ENCODE measurements at places on chromosomes 12 and 14.

- DNase-seq: no peak
These were observed 134.6 kb downstream of the BTG1 start for GRCh38 chr12:92010853-92011701.

GRCh38 chr12:65306366-65307168 is 28.1 kb downstream of the MSRB3 start:
- peak; percentile 86 for DNase-seq

GRCh38 chr14:96205978-96206360 is 1.3 kb downstream of the BDKRB2 start:
- DNase-seq: no peak

DNA sequence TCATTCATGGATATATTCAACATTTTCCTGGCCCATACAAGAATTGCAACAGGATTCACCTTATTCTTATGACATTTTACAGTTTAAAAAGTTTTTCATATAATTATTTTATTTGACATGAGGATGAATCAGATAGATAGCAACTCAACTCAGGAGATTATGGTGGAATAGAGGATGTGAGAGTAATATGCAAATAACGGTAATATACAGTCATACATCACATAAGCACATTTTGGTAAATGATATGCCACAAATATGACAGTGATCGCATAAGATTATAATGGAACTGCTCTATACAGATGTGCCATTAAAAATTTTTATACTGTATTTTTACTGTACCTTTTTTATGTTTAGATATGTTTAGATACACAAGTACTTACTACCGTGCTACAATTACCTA is 24.1 kb upstream of the CRADD start:
- DNase-seq: no peak

DNA sequence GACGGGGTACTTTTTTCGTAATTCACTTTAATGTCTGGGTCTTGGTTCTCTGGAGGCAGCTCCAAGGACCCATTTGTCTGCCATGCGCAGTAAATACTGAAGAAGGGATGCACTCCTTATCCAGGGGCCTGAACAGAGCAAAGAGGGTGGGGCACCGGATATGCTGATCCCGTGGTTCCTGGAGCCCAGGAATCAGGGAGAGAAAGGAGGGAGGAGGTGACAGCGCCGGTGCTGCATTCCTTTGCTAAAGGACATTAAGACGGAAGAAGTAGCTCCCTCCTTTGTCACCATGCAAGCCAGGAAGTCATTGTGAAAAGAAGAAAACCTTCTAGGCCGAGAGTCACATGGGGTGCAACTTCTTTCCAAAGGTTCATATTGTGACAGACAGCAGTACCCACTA is 1057.7 kb downstream of the VRK1 start:
- DNase-seq: no peak

- no peak for DNase-seq
These were observed 963.2 kb downstream of the DIO2 start for GRCh38 chr14:79248126-79248525.

DNA sequence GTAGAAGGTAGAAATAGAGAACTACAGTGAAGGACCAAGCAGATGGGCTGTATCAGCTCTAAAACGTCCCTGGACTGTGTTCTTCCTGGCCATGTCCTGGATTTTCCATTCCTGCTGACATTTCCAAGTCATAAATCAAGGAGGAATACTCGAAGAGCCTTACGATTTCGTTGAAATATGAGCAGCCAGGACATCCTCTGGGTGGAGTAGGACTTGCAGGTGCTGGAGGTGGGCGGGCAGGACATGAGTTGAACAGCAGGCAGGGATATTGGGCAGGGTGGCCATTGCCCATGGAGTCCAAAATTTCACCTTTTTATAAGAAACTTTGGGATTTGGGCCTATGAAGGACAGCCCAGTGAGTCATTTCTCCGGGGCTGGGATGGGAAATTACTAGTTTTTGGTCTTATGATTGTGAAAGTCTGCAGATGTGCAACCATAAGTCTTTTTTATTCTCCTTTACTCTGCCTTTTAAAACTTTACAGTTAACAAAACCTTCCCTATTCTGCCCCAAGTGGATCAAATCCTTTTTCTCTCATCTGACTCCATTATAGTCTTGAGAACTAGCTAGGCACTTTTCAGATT is 88.8 kb downstream of the TMX1 start:
- DNase-seq: no peak

GRCh38 chr12:73935817-73936216 is 601.8 kb upstream of the ATXN7L3B start:
- no peak for DNase-seq

- DNase-seq: no peak
These were observed 15.3 kb downstream of the TSFM start for GRCh38 chr12:57797933-57798332.

- no peak for DNase-seq
These were observed 412.2 kb upstream of the GARIN6 start for GRCh38 chr12:99235381-99235780.

DNA sequence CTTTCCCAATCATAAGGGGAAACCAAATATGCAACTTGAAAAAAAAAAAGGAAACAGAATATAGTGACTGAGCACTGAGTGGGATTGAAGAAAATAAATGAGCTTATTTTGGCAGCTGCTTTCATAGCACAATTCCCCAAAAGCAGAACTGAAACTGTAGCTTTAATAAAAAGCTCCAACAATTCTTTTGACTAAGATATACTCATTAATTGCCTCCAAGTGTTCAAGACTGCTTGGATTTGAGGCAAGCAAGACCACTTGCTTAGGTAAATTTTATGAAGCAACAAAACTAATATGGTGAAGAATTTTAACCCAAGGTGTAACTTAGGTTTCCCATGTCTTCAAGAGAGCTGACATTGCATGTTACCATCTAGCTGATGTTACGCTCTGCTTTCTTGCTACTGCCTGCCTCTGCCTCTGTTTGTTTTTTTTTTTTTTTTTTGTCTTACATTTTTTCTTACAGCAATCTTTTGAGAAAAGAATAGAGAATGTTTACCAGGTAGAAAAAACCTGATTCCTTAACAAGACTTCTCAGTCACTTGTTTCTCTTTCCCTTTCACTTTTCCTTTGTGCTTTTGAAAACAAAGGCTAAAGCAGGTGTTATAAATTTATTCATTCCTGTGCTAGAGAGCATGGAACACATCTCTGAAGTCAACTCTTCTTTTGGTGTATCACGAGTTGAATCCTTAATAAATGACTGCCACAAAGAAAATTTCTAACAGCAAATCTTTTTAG is 134.4 kb downstream of the BCAT1 start:
- no peak for DNase-seq

GRCh38 chr12:50579757-50580267 is 75.0 kb downstream of the DIP2B start:
- no peak for DNase-seq

DNA sequence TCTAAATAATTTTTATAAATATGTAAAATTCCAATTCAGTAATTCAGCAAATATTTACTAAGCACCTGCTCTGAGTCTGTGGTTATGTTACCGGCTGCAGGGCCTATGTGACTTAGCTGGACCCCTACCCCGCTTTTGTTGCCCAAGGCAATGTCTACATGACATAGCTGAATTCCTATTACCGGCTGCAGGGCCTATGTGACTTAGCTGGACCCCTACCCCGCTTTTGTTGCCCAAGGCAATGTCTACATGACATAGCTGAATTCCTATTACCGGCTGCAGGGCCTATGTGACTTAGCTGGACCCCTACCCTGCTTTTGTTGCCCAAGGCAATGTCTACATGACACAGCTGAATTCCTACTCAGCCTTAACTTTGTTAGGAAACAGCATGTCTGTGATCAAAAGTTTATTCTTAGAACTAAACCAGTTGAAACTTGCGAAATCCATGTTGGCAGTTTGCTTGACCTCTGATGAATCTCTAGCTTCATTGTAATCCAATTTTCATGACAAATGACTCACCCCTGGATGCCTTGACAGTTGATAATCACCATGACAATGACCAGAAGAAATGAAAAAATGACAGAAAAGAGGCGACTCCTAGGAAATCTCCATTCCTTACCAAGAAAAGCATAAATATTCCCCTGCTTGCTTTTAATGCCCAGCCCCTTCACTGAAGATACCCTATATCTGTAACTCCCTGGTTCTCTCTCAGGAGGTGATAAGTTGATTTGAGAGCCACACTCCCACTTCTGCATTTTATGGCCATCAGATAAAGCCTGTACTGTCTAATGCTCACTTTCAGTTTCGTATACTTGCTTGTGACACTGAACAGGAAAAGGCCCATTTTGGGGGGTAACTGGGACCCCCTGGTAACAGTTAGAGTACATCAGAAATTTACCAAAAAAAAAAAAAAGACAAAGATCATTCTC is 148.4 kb upstream of the SYT10 start:
- no peak for DNase-seq

All from SJCRH30 (cell line).